ENCODE measurements at places on chromosomes 2 and 18. TPM values are rescaled to one million over a fixed set of nuclear protein-coding genes. Genes with fewer than 3 reads are reported as not detected.

The IL1B gene
- 7.1 TPM for total RNA-seq

The PLA2R1 gene
- total RNA-seq = 12.3 TPM

The PLGLB1 gene
- total RNA-seq = 11.3 TPM

The HOXD11 gene
- total RNA-seq = 13.5 TPM

The C2orf80 gene
- total RNA-seq = not detected

The SKOR2 gene
- not detected for total RNA-seq

The CIB4 gene
- not detected for total RNA-seq

The SPATA3 gene
- total RNA-seq = not detected

The ATP6V1C2 gene
- total RNA-seq = 1.5 TPM

The TAF4B gene
- total RNA-seq = 6.8 TPM

The PELI1 gene
- 818 TPM for total RNA-seq

The HOXD13 gene
- not detected for total RNA-seq

The CCDC68 gene
- 83.4 TPM for total RNA-seq

The CERKL gene
- not detected for total RNA-seq

The RESP18 gene
- not detected for total RNA-seq

The CYB5A gene
- total RNA-seq = 236 TPM

The LHCGR gene
- total RNA-seq = not detected

The ADD2 gene
- total RNA-seq = 0.40 TPM

The PPP1R7 gene
- 46.7 TPM for total RNA-seq

The SFXN5 gene
- total RNA-seq = 98.4 TPM

The PSTPIP2 gene
- 2.6 TPM for total RNA-seq

The ASB18 gene
- not detected for total RNA-seq

The SLC9A2 gene
- 88.1 TPM for total RNA-seq

The LYG2 gene
- not detected for total RNA-seq

Measured in transverse colon (tissue), 4 donors.